ENCODE measurements at places on chromosomes 6 and 20. TPM values are rescaled to one million over a fixed set of nuclear protein-coding genes. Genes with fewer than 3 reads are reported as not detected.

ELOVL2 gene
- polyA plus RNA-seq = 0.21 TPM

SLC13A3 gene
- polyA plus RNA-seq = 3.5 TPM

SLC17A9 gene
- 14.4 TPM for polyA plus RNA-seq

NOX3 gene
- polyA plus RNA-seq = not detected

FNDC11 gene
- polyA plus RNA-seq = 0.76 TPM

APCDD1L gene
- polyA plus RNA-seq = 1.7 TPM

FAM209B gene
- polyA plus RNA-seq = not detected
